Activated CD4-positive, alpha-beta T cell treated with anti-CD3 and anti-CD28 coated beads for 48 hours (primary cell): ENCODE measurements at places on chromosomes 3 and 15.

GRCh38 chr3:123899300-123899865 is 15.3 kb upstream of the MYLK start:
- DNase-seq = no peak

DNA sequence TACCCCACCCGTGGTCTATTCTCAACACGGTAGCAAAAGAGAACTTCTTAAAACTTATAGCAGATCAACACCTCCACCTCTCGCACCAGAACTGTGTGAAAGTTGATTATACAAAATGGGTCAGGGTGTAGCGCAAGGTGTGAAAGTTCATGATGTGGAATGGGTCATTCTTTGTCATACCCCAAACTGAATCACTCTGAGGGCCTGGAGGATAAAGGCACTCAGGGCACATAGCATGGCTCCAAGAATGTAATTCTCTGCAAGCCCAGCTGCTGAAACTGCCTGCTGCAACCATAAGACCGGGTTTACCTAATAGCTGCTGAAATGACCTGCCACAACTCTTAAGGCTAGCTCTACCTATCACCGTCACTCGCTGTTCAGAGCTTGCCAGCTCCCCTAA is 70.0 kb downstream of the FOXP1 start:
- no peak for DNase-seq

- no peak for DNase-seq
Observed at GRCh38 chr15:38190501-38190900, 62.1 kb upstream of the SPRED1 start.

DNA sequence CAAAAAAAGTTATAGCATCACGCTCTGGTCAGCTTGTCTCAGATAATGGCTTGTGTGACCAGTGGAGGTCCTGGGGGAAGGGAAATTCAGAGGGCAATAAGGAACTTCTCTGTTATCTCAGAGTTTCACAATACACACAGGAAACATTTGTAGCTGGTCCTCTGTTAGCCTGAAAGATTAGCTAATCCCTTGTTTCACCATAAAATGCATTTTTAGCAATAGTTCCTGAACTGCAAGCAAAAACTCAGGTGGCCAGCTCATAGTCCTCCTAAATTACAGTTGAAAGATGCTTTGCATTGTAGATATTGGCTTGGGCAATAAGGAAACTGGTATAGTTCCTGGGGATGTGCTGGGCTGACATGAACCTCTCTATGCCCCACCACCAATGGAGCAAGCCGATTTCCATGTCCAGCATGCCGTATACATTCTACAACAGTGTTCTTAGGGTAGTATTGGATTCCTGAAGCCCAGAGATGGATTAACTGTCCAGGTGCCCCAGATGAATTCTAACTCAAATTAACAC is 141.5 kb upstream of the TBL1XR1 start:
- no peak for DNase-seq

GRCh38 chr15:80240276-80240675 is 11.7 kb downstream of the CTXND1 start:
- DNase-seq = no peak

DNA sequence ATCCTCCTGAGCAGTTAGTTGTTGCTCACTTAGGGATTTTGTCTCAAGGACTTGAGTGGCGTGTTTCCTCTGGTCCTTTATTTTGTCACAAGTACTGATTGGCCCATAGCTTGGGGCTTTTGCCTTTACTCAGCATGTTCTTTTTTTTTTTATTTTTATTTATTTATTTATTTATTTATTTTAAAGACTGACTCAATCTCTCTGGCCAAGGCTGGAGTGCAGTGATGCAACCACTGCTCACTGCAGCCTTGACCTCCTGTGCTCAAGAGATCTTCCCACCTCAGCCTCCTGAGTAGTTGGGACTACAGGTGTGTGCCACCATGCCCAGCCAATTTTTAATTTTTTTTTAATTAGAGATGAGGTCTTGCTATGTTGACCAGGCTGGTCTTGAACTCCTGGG is 223.9 kb upstream of the TPM1 start:
- no peak for DNase-seq

- no peak for DNase-seq
Observed at GRCh38 chr3:39485547-39485946, 18.1 kb downstream of the MOBP start.

GRCh38 chr3:72445827-72446217 is 402.4 kb downstream of the SHQ1 start:
- DNase-seq = no peak

GRCh38 chr3:16174389-16174788 is at the start of gene GALNT15:
Gene GALNT15 (plus strand): TSS chr3:16174680. CDS start chr3:16175152, 472 bp downstream.
- no peak for DNase-seq

GRCh38 chr3:98952404-98952803 is 50.9 kb upstream of the DCBLD2 start:
- DNase-seq = no peak

DNA sequence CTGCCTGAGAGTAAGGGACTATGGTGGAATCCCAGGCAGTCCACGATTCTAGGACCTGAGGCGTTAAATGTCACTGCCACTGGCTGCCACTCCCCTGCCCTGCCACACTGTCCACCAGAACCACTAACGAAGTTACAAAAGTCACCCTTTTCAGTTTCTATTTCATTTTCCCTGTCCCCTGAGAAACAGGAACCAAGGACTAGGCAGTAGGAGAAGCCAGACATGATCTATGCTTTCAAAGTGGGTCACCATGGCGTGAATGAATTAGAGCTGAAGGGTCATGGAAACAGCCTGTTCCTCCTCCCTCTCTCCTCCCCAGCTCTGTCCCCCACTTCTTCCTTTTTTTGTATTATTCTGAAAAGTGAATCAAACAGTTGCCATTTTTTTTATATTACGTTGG is 9.1 kb upstream of the ADPRH start:
- no peak for DNase-seq
